ENCODE measurements at places on chromosomes 7 and 10. TPM values are rescaled to one million over a fixed set of nuclear protein-coding genes. Genes with fewer than 3 reads are reported as not detected.
A peak's percentile ranks its signal among the peaks of the same experiment; 100 is the strongest.

CCDC146 gene
- 0.62 TPM for total RNA-seq

WDFY4 gene
- not detected for total RNA-seq

DNA sequence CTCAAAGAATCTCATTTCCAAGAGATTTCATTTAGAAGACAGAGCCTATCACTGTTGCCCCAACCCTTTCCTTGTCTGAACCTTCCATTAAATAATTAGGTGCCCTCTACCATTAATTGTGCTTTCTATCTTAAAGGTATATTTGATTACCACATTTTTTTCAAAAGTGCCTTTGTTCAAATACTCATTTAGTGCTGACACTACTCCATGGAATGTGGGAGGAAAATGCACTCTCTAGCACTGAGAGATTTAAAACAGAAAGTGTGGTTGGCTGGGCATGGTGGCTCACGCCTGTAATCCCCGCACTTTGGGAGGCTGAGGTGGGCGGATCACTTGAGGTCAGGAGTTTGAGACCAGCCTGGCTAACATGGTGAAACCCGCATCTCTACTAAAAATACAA is 119.8 kb downstream of the CACNA2D1 start:
- peak; percentile 19 for DNase-seq

GRCh38 chr10:32332299-32332750 is 14.6 kb downstream of the EPC1 start:
- DNase-seq: peak; percentile 49

- DNase-seq: peak; percentile 74
Measured at GRCh38 chr7:127632276-127632910, 14.5 kb upstream of the PAX4 start.

- DNase-seq: peak; percentile 7
Measured at GRCh38 chr10:48215486-48216203, 58.9 kb downstream of the FRMPD2 start.

DNA sequence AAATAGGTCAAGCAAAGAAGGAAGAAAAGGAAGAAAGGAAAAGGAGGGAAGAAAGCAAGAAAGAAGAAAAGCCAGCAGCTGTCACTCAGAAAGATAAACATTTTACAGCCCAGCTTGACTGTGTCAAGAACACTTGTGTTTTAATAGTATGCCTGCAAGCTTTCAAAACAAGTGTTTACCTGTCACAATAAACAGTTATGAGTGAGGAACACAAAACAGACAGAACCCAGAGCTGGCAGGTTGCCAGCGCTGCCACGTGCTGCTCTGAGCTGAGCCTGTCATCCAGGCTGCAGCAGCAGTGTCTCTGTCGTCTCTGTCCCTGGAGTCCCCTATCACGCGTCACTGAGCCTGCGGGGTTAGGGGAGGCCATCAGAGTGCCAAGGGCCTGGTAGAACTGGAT is 827.6 kb upstream of the AUTS2 start:
- DNase-seq: no peak

DNA sequence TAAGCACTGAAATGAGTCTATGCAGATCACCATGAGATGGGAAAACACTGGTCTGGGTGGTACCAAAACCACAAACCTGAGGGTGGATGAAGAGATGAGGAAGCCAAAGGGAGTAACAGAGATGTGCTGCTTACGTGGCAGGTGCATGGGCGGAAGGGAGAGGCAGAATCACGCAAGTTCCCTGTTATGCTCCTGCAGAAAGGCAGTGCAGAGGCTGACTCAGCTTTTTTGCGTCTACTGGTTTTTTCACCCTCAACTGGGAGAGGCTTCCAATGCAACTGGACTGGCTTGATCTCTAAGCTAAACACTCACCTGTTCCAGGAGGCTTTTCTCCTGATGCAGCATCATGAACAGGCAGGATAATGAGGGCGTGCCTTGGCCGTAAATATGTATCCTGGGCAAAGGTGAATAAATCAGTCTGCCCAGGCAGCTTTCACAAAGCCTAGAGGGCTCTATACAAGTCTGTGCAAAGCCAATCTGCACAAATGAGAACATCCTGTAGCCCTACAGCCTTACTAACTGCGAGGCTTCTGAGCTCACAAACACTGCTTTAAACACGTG is 95.4 kb upstream of the AFAP1L2 start:
- no peak for DNase-seq
